ENCODE measurements at places on chromosomes 1 and 21. TPM values are rescaled to one million over a fixed set of nuclear protein-coding genes. Genes with fewer than 3 reads are reported as not detected.

- no peak for DNase-seq
These were observed 39.1 kb upstream of the ZC3H11B start for GRCh38 chr1:219651993-219652392.

DNA sequence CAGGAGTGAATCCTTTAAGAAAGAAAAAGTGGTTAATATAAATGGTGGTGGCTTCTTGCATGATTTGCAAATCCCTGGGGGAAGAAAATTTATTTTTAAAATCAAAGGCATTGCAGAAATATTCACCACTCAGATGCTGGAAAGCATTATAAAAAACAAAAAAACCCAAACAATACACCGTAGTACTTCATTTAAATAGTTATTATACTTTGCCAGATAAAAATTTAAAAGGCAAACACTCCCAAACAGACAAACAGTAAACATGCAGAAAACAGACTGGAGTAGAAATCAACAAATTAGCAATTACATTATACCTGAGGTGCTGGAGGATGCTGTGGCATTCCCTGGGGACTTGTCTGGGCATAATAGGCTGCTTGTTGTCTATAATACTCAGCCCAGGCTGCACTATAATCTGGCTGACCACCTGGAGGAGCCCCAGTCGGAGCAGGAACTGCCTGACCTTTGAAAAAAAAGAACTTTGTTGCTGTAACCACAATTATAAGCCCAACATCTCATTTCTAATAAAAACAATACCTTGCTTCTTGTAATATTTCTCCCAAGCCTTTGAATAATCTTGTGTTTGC lies 29.9 kb downstream of the FUBP1 start:
- DNase-seq = no peak

The CELF3 gene
- total RNA-seq = not detected

DNA sequence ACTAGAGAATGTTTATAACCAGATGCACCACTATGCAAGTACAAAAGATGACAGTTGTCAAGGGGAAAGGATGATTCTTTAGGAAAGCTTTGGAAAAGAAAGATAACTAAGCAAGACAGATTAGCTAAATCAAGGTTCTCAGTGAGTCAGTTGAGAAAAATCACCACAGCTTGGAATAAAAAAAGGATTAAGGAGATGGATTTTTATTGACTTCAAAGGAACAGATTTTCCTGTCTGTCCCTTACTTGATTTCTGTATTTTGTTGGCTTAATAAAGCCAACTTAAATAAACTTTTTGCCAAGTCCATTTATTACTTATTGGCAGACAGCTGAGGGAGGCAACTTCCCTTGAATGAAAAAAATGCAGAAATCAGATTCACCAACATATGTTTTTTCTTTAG lies 93.9 kb downstream of the NR5A2 start:
- no peak for DNase-seq

- no peak for DNase-seq
These were observed 42.6 kb upstream of the A3GALT2 start for GRCh38 chr1:33363470-33363861.

The ATP1A4 gene
- not detected for total RNA-seq

The NDUFS2 gene
- 89.4 TPM for total RNA-seq

The SHE gene
- 15.6 TPM for total RNA-seq

The PGBD5 gene
- total RNA-seq = 1.4 TPM

The ISG20L2 gene
- total RNA-seq = 19.8 TPM

The PBXIP1 gene
- total RNA-seq = 91.0 TPM
